ENCODE measurements at places on chromosomes 2 and 18. TPM values are rescaled to one million over a fixed set of nuclear protein-coding genes. Genes with fewer than 3 reads are reported as not detected.

CRYBA2 gene
- total RNA-seq: not detected

DNA sequence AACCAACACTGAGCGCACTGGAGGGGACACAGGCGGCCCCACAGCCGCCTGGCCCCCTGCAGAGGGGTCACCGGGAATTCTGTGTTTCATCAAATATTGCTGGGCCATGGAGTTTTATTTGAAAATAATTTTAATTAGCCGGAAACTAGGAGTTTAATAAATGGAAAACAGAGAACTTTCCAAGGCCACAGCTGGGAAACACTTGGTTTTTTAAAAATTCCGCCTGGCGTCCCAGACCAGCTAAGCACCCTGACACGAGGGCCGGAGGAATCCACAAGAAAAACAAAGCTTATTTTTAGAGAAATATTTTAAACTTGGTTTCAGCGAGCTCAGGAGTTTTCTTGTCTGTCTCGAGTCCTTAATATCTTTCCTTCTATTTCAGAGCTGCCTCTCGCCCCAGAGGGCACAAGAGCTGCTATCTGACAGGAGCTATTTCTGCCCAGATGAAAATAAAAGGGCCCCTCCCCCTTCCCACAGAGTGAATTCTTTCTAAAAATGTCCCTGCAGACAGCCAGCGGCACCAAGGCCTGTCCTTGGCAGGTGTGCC lies 8.2 kb downstream of the ZFP36L2 start:
- no peak for DNase-seq

GRCh38 chr18:58269931-58270330 lies 225.9 kb downstream of the NEDD4L start:
- DNase-seq: no peak

ZAP70 gene
- 0.55 TPM for total RNA-seq

- DNase-seq: no peak
Measured at GRCh38 chr2:15817748-15818147, 122.6 kb upstream of the MYCN start.

COL6A3 gene
- total RNA-seq: 57.1 TPM

Measured in left ventricle myocardium inferior (tissue), 1 donor.